Stimulated activated CD8-positive, alpha-beta memory T cell treated with anti-CD3 and anti-CD28 coated beads, Interleukin-15, amount 100 ng/mL, for 4 hours (primary cell): ENCODE measurements at places on chromosomes 5 and 9.

DNA sequence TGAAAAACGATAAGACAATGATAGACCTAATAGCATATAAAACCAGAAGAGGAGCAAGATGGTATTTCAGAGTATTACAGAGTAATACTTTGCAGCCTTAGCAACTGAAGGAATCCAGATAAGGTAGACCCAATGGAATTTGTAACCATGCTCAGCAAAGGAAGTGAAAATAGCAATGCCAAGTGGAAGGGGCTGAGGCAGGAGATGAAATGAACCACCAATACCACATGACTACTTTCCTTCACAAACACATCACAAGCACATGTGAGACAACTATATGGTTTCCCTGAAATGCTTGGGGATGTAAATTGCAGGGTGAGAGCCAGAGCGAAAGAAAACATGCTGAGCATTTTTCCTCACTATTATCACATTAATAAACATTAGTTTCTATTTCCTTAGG is 79.8 kb upstream of the MELK start:
- no peak for DNase-seq

DNA sequence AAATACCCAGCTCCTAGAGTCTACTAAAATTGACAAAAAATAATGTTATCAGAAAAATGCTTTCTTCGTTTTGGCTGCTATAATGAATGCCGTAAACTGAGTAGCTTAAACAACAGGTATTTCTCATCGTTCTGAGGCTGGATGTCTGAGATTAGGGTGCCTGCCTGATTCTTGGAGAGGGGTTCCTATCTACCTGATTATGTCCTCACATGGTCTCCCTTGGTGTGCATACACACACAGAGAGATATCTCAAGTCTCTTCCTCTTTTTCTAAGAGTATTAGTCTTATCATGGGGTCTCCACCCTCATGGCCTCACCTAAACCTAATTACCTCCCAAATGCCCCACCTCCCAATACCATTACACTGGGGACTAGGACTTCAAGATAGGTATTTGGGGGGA is 40.6 kb upstream of the CSNK1G3 start:
- DNase-seq, result no peak

DNA sequence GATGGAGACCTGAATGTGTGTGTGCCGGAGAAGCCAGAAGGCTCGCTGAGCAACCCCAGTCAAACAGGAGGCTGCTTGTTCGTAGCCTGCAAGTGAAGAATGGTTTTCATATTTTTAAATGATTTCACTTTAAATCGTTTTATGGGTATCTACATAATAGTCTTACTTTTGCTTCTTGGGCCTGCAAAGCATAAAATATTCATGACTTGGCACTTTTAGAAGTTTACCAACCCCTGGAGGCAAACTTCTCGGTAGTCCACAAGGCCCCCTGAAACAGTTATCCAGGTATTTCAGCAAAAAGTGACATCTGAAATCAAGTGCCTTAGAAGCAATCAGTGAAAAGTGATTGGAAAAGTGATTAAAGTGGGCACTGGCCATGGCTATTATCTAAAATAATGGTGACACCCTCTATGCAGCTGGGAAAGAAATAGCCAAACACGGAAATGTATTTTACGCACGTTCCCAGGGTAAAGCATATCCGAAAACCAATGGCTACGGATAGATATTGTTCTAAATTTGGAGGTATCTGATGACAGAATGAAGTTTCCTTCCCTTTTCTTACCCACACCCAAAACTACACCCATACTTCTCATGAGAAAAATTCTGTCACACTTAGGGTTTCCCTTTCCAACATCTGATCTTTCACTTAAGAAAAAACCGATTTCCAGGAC is 39.0 kb downstream of the RAPGEF1 start:
- no peak for DNase-seq

- DNase-seq, result no peak
Observed at GRCh38 chr9:136142859-136143214, 24.2 kb upstream of the TMEM250 start.

DNA sequence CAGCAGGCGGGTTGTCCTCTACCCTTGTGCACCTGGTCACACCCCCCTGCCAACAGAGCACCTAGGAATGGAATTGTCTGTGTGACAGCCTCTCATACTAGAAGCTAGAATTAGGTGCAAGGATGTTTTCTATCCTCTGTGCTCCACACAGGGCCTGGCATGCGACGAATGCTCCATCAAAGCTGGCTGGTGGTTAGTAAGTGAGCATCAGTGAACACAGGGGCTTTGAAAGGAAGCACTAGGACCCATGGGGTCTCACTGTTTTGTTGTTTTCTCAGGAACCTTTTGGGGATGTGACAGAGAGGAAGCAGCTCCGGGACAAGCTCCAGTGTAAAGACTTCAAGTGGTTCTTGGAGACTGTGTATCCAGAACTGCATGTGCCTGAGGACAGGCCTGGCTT is 32.3 kb downstream of the GALNT12 start:
- no peak for DNase-seq

DNA sequence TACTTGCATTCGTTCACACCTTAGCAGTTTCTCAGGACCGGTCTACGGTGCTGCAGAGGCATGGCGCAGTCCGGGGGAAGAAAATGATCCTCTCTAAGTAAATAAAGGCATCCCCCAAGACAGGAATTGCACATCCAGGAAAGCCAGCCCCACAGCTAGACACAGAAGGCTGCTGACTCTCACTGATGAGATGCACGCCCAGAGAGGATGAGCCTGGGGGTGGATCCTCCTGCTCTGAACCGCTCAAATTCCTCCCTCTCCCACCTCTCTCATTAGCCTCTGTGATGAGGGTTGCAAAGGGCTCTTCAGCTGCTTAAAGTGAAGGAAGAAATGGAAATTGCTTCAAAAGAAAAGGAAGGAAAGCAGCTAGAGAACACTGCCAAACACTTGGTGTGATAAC is 132.4 kb downstream of the TTLL11 start:
- no peak for DNase-seq

DNA sequence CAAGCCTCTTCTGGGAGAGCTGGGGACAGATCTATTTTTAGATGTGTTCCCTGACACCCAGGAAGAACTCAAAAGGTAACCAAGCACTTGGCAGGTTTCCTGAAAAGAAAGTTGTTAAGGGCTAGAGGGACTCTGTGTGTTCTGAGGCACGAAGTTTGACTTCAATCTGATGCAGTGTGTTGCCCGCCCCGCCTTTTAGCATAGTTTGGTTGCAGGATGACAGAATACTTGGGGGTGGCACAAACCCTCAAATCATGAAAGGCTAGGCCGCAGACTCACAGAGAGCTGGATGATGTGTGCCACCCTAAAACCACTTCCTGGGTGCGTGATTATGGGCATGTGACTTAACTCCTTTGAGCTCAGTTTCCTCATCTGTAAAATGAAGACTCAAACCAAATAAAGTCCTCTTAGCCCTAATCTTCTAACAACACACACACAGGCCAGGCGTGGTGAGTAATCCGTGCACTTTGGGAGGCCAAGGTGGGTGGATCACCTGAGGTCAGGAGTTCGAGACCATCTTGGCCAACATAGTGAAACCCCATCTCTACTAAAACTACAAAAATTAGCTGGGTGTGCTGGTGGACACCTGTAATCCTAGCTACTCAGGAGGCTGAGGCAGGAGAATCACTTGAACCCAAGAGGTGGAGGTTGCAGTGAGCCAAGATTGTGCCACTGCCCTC is 12.8 kb upstream of the NDFIP1 start:
- DNase-seq, result peak; percentile 51

GRCh38 chr5:113147101-113147508 is 170.5 kb downstream of the DCP2 start:
- no peak for DNase-seq

DNA sequence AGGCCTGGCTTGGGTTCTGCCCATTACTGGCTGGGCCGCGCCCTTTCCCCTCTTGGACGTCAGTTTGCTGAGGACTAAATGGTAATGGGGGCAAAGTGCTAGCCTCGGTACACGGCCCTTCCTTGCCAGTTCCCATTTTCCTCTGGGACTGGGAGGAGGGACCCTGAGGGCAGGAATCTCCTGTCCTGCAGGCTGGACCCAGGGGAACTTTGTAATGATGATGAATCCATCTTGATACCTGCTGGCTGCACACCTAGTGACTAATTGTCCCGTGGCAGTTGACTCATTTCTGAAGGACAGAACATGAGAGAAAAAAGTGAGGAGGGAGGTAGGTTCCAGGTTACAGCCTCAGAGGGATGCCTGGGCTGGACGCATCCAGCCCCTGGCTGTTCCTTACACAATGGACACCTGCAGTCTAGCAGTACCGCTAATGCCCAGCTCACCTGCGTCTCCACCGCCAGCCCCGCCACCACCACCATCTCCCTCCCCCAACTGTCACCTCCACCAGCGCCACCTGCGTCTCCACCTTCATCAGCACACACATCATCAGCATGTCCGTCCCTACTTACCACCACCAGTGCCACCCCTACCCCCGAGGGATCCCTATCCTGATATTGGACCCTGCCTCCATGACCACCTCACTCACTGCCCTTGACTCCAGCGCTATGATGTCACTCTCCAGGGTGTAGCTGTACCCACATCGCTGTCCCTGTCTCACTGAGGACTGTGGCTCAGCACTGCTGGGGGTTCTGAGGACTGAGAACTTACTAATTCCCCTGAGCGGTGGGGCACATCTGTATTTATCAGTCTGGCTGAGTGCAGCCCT is 4.3 kb downstream of the CDHR2 start:
- no peak for DNase-seq

DNA sequence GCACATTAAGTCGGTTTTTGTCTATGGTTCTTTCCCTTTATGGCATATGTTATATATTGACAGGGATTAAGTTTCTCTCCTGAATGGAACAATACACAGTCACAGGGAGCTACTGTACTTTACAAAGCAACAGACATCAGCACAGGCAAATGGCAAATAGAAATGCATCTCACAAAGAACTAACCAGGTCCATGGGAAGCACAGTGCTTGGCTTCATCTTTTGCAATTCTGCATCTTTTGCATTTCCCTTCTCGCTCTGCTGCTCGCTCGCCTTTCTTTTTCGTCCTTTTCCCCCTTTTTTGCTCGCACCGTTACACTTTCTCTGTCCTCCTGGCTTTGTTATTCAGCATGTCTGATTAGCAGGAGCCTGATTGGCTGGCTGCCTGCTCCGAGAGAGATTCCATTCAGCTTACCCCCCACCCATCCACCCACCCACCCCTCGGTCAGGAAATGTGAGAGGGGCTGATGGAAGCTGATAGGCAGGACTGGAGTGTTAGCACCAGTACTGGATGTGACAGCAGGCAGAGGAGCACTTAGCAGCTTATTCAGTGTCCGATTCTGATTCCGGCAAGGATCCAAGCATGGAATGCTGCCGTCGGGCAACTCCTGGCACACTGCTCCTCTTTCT is at the start of gene ADAMTSL1:
TSS of gene ADAMTSL1 (plus strand) at position 502 of the 628 bp plus-strand sequence. CDS start at position 582, 80 bp downstream.
- DNase-seq, result no peak

- DNase-seq, result no peak
Observed at GRCh38 chr5:41955432-41956024, 30.4 kb downstream of the FBXO4 start.

GRCh38 chr9:80013891-80014290 is 442.1 kb downstream of the TLE4 start:
- DNase-seq, result no peak

GRCh38 chr5:176441921-176442323 is 6.3 kb upstream of the FAF2 start:
- DNase-seq, result no peak

DNA sequence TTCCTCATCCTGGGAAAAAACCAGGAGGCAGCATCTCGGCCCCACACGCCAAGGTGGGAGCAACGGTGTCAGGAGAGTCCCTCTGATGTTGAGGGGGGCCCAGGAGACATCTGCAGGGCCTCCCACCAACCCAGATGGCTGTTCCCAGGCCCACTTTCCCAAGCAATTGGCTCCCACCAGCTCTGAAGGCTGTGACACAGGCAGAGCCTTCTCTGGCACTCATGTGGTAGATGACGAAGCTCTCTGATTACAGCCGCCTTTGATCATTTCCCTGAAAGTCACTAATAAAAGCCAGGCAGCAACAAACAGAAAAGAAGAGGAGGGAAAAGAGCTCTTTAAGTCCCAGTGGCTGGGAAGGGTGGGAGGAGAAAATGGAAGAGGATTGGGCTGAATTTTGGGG is 226.5 kb downstream of the CDK5RAP2 start:
- DNase-seq, result no peak

DNA sequence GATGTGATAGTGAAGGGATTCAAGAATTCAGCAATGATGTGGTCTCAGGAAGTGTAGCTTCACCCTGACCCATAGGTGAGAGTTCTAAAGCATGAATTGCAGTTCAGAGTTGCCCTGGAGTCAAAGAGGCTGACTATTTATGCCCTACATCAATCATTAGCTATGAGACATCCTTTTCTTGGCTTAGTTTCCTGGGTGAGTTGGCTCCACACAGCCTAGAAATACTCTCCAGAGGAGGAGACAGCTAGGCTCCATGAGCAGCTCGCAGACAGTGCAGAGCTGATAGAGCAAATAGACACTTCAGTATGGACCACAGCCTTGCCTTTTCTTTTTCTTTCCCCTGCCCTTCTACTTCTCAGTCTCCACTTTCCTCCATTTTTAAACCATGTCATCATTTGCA is 1651.8 kb downstream of the MAT2B start:
- DNase-seq, result no peak

- DNase-seq, result no peak
Observed at GRCh38 chr5:141532726-141533125, 43.8 kb downstream of the PCDHGC5 start.

DNA sequence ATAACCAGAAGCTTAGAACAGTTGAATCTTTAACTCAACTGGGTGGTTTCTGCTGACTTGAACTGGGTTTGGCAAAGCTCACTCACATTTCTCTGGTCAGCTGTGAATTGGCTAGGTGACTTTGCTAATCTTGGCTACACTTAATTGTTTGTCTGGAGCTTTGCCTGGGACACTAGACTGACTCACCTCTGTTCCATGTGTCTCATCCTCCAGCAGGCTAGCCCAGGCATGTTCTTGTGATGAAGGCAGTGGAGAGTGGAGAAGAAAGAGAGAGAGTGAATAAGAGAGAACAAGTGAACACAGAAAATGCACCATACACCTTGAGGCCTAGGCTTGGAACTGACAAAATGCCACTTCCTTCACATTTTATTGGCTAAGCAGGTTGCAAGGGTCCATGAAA is 32.6 kb downstream of the SPATA31D1 start:
- no peak for DNase-seq

- DNase-seq, result no peak
Observed at GRCh38 chr5:158496624-158497023, 603.1 kb downstream of the EBF1 start.

GRCh38 chr5:137344723-137345322 is 154.3 kb downstream of the SPOCK1 start:
- no peak for DNase-seq

GRCh38 chr5:143025971-143026370 is 255.8 kb downstream of the ARHGAP26 start:
- DNase-seq, result no peak

- DNase-seq, result no peak
Observed at GRCh38 chr5:139696167-139696893, 48.2 kb downstream of the CXXC5 start.

DNA sequence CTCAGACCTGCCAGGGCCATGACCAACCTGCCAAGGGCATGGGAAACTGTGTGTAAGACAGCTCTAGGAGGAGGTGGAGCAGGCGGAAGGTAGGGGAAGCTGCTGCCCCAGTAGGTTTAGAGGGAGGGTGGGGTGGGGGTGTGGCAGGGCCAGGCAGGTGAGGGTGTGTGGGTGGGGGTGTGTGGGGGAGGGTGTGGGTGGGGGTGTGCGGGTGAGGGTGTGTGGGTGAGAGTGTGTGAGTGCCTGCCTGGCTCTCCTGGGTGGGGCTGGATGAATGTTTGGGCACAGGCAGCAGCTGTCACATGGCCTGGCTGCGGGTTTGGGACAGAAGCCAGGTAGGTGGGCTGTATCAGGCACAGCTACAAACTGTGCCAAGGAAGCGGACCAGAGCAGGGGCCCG is 8.8 kb upstream of the N4BP3 start:
- no peak for DNase-seq
